ENCODE measurements at places on chromosomes 6 and 20.

DNA sequence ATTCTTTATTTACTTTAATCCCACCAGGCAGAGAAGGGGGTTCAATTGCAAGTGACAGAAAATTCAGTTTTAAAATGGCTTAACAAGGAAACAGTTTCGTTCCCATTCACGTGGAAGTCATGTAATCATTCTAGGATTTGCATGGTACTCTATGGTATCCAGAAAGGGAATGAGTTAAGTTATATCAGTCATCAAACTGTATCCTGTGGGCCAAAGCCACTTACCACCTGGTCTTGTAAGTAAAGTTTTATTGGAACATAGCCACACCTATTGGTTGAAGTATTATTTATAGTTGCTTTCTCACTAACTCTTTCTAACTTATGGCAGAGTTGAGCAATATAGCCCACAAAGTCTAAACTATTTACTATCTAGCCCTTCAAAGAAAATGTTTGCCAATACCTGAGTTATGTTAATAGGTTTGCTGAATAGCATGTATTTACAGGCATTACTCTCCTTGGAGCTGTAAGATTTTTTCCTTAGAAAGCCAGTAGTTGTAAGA, 10.2 kb upstream of the MMS22L start:
- no peak for DNase-seq

- no peak for DNase-seq
These were observed 46.7 kb downstream of the CEBPB start for GRCh38 chr20:50237349-50237748.

DNA sequence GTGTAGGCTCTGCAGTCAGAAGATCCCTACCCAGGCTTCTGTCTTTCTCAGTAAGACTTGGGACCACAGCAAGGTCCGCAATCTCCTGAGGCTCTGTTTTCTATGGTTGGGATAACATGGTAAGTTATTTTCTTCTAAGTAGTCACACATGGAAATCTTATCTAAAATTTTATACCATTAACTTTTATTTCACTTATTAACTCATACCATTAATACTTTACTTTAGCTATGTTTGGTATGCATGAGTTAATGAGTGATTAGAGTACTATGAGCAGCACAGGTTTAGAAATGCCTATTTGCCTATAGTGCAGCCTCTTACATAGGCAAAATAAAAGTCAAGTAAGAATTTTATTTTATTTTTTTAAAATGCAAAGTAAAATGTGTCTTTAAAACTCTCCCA, 27.2 kb downstream of the GINM1 start:
- DNase-seq: no peak

DNA sequence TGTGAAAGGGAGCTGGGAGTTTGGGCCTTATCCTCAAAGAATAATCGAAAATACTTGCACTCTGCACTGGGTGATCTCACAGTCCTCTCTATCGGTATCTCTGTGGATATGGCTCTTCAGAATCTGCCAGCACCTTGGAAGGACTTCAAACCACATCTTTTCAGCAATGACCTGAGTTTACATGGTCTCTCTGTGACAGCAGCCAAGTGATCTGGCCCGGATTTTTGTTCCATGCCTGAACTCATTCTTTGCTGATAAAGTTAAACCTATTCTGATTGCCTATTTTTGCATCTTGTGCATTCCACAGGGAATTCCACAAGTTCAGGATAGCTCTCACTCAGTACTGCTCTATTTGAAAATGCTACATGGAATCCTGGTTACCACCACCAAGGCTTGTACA, 98.9 kb downstream of the HDGFL1 start:
- no peak for DNase-seq

GRCh38 chr20:53212018-53212417, 239.9 kb downstream of the TSHZ2 start:
- DNase-seq: no peak
